ENCODE measurements at places on chromosomes 7 and 10. TPM values are rescaled to one million over a fixed set of nuclear protein-coding genes. Genes with fewer than 3 reads are reported as not detected.
A peak's percentile ranks its signal among the peaks of the same experiment; 100 is the strongest.

- H3K4me1 ChIP-seq: no peaks in the 10 kb centered on the region
- no peak overlapping the region for H3K27ac ChIP-seq
- no peaks in the 10 kb centered on the region for H3K36me3 ChIP-seq
- DNase-seq: no peak
- no peak overlapping the region for H3K4me3 ChIP-seq
- H3K27me3 ChIP-seq: no peaks in the 10 kb centered on the region
These were observed 75.1 kb downstream of the INHBA start for GRCh38 chr7:41627645-41628298.

- no peaks in the 10 kb centered on the region for H3K36me3 ChIP-seq
- H3K27me3 ChIP-seq: no peaks in the 10 kb centered on the region
- peaks cover 8% of the 10 kb centered on the region for H3K4me1 ChIP-seq
- DNase-seq: no peak
These were observed 17.5 kb downstream of the KCNMA1 start for GRCh38 chr10:77619964-77620703.

DNA sequence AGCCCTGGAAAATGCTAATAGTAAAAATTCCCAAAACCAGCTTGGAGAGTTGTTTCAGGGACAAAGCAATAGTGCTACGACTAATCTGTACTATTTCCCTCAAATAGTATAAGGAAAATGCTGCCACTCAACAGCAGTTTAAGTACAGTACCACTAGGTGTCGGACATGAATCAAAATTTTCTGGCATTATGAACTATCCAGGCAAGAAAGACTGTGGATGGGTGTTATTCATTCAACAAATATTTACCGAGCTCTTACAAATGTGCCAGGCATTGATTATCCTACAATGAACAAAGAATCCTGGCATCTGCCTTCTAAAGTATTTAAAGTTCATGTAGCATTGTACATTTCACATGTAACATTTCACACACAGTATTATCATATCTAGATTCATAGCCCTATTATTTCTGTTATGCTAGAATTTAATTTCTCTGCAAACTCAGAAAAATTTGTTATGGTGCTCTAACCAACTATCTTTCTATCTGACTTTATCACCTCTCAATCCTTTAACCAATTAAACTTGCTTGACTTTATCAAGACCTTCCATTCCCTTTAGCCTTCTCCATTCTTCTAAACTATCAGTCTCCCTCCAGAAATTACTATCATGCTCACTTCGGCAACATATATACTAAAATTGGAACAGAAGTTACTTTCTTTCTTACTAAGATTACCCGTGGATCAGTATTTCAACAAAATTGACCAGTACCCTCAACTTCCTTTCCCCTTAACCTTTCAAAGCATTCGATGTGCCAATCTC, 80.6 kb downstream of the ARHGAP21 start:
- no peaks in the 10 kb centered on the region for H3K27me3 ChIP-seq
- H3K4me3 ChIP-seq: no peak overlapping the region
- no peaks in the 10 kb centered on the region for H3K4me1 ChIP-seq
- no peaks in the 10 kb centered on the region for H3K36me3 ChIP-seq
- peak; percentile 78 for DNase-seq

GRCh38 chr7:30019960-30020359, 6.5 kb downstream of the FKBP14 start:
- H3K27ac ChIP-seq: no peak overlapping the region
- H3K27me3 ChIP-seq: no peaks in the 10 kb centered on the region
- H3K4me1 ChIP-seq: peaks cover 12% of the 10 kb centered on the region
- no peak for DNase-seq
- H3K36me3 ChIP-seq: peaks cover 11% of the 10 kb centered on the region

- no peak overlapping the region for H3K27ac ChIP-seq
- DNase-seq: no peak
- H3K36me3 ChIP-seq: no peaks in the 10 kb centered on the region
- no peaks in the 10 kb centered on the region for H3K27me3 ChIP-seq
These were observed 42.0 kb upstream of the PCLO start for GRCh38 chr7:83204715-83205114.

GRCh38 chr7:137313201-137313600, 30.3 kb downstream of the PTN start:
- peak; percentile 68 for DNase-seq
- no peak overlapping the region for H3K4me3 ChIP-seq
- no peaks in the 10 kb centered on the region for H3K27me3 ChIP-seq
- H3K27ac ChIP-seq: no peak overlapping the region
- no peaks in the 10 kb centered on the region for H3K4me1 ChIP-seq

- H3K4me1 ChIP-seq: no peaks in the 10 kb centered on the region
- DNase-seq: no peak
- no peak overlapping the region for H3K27ac ChIP-seq
These were observed 29.5 kb upstream of the COBL start for GRCh38 chr7:51346126-51346525.

SUN3 gene
- not detected for total RNA-seq

CREB5 gene
- total RNA-seq: 25.4 TPM

Measured in astrocyte (in vitro differentiated cells and primary cell).